IPS-NIHi11 (cell line): ENCODE measurements at places on chromosomes 5 and 9.

DNA sequence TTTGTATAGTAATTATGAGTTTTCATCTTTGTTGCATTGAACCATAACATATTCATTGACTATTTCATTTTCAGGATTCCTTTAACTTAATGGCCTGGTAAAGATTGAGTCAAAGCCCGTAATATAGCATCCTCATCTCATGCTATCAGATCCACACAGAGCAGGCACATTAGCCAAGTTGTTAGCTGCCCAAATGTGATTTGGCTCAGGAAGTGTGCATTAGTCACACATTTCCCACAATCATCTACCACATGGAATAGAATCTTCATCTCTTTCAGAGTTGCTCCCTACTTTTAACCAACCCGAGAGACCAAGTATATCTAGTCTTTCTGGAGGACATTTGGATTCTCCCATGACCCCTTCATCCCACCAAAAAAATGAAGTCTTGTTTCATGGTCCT lies 481.0 kb upstream of the PTGER4 start:
- DNase-seq: no peak

GRCh38 chr9:34463098-34463900 lies 4.7 kb downstream of the DNAI1 start:
- DNase-seq: no peak

GRCh38 chr9:81635521-81636254 lies 53.7 kb downstream of the TLE1 start:
- no peak for DNase-seq

DNA sequence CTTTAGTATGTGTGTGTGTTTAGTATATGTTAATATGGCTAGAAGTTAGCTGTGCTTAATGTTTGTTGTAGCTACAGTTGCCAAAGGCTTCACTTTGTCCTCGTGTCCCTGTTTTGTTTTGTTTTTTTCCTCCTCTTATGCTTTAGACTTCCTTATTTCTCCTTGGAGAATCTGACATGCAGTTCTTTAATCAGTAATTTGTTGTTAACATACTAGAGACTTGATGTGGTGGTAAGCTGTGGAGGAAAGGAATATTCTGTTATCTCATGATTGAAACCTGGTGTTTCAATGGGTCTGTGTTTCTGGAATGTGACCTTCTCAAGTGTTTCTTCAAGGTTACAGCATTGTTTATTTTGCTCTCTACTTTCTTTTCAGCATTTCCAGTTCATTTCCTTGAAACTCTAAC lies 515.6 kb upstream of the ST8SIA4 start:
- no peak for DNase-seq
